Sciatic nerve (tissue), 2 donors: ENCODE measurements at places on chromosomes 7 and 10.

- no peak for DNase-seq
Measured at GRCh38 chr7:47638679-47639315, 56.9 kb upstream of the TNS3 start.

GRCh38 chr10:60722623-60723022 lies 55.7 kb upstream of the CDK1 start:
- no peak for DNase-seq

- DNase-seq, result no peak
Measured at GRCh38 chr7:17907014-17907413, 33.3 kb downstream of the SNX13 start.

- no peak for DNase-seq
Measured at GRCh38 chr7:71300086-71300485, 168.1 kb downstream of the GALNT17 start.

DNA sequence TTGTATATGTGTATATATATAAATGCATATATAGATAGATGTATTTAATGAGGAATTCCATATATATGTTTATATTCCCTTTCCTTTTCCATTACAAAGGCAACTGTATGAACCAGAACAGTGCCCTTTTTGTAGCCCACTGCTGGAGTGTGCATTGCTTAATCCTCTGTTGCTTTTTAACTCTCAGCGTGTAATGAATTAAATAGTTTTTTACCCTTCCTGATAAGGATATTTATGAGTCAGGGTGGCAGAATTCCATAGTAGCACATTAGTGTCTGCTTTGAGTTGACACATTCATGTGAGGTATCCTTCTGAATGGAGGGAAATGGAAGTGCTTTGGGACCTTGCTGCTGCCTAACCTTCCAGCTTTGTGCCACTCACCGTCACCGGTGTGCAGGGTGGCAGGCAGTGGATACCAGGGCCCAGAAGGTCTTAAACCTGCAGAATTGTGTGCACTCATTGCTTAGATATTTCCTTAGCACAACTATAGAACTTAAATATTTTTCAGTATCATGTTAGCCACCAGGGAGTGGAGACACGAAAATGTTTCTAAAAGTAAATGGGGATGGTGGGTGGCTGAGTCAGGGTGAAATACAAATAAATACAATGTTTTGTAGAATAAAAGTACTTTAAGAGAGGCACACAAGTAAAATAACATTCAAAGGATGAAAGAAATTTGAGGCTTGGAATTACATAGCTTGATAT lies 117.9 kb downstream of the SND1 start:
- DNase-seq, result no peak

- no peak for DNase-seq
Measured at GRCh38 chr7:112147793-112148361, 58.3 kb downstream of the DOCK4 start.

GRCh38 chr10:124647421-124648130 lies 96.6 kb downstream of the FAM53B start:
- DNase-seq, result no peak

- no peak for DNase-seq
Measured at GRCh38 chr7:14598978-14599377, 303.6 kb downstream of the DGKB start.

GRCh38 chr7:25391961-25392587 lies 163.8 kb upstream of the NPVF start:
- DNase-seq, result no peak

- no peak for DNase-seq
Measured at GRCh38 chr10:6351495-6351894, 148.8 kb downstream of the PFKFB3 start.

DNA sequence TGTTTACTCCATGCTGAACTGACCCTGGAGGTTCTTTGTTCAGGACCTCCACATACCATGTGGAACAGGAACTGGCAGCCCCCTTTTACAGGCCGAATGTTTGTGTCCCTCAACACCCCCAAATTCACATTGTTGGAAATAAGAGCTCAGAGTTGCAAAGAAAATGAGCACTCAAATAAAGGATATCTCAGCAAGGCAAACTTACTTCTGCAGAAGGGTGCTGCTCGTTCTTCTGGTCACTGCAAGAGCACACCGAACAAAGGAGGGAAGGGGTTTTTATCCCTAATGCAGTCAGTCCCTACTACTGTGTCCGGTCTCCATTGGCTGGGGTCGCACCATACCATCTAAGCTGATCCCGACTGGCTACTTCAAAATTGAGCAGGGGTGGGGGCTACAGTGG lies 68.1 kb downstream of the PYROXD2 start:
- DNase-seq, result no peak

DNA sequence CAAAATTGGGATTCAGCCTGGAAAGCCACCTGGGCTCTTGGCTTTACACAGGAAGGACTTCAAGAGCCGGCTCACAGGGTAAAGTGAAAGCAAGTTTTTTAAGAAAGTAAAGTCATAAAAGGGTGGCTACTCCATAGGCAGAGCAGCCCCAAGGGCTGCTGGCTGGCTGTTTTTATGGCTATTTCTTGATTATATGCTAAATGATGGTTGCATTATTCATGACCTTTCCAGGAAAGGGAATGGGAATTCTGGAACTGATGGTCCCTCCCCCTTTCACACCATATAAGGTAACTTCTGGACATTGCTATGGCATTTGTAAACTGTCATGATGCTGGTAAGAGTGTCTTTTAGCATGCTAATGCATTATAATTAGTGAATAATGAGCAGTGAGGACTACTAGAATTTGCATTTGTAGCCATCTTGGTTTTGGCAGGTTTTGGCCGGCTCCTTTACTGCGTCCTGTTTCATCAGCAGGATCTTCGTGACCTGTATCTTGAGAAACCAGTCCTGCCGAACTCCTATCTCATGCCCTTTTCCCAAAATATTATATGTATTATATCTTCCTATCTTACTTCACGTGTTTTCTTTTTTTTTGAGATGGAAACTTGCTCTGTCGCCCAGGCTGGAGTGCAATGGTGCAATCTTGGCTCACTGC lies 80.5 kb downstream of the HECW1 start:
- DNase-seq, result no peak

DNA sequence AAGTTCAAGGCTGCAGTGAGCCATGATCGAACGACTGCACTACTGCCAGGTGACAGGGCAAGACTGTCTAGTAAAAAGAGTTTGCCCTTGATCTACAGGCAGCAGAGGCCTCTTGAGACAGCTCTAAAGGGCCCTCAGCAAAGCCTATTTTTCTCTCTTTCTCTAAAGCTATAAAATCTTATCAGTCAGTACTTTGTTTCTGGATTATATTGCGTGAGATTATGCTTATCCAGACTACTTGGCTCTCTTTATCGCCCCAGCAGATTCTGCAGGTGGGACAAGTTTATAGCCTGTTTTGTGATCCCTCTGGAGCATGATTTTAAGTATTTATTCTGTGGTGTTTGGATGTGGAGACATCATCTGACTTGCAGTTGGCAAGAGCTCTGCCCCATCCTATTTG lies 2.7 kb downstream of the RPP38 start:
- no peak for DNase-seq

DNA sequence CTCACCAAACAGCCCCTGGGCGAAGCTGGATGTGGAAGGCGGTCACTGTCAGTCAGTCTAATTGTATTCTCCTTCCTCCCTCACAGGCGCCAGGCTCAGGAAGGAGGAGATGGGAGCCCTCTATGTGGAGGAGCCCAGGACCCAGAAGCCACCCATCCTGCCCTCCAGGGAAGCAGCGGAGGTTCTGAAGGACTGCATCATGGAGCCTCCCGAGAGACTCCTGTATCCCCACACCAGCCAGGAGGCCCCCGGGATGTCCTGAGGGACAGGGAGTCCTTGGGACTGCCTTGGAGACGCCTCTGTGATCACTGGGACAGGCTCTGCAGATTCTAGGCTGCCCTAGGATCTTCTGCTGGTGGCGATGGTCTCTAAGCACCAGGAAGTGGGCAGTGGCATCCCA lies 9.7 kb upstream of the ATP6V0E2 start:
- no peak for DNase-seq

DNA sequence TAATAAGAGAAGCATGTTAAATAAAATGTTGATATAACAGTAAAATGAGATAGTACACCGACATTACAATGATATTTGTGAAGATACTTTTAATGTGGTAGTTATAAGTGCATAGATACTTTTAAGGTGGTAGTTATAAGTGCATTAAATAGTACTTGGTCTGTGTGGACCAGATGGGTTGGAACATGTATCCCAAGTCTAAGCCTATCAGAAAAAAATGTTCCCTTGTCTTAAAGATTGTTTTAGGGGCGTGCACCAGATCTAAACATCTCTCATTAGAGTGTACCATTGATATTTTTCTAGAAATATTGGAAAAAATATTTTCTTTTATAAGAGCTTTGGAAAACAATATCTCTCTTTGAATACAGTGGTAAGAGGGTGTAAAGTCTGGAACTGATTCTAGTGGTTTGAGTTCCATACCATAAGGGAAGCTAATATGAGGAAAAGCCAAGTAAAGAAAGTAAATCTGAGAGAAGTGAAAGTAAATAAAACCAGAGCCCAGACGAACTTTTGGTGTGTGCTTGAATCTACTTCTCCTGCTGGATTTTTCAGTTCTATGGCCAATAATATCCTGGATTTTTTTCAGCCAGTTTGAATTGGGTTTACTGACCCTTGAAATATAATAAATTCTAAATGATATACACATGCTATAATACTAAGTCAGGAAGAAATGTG lies 175.3 kb downstream of the MBL2 start:
- DNase-seq, result no peak

GRCh38 chr7:140726281-140726680 lies 29.8 kb downstream of the NDUFB2 start:
- DNase-seq, result no peak

GRCh38 chr7:95668504-95669018 lies 72.2 kb upstream of the PDK4 start:
- DNase-seq, result no peak

- DNase-seq, result no peak
Measured at GRCh38 chr7:18815261-18815960, 302.0 kb downstream of the TWIST1 start.

DNA sequence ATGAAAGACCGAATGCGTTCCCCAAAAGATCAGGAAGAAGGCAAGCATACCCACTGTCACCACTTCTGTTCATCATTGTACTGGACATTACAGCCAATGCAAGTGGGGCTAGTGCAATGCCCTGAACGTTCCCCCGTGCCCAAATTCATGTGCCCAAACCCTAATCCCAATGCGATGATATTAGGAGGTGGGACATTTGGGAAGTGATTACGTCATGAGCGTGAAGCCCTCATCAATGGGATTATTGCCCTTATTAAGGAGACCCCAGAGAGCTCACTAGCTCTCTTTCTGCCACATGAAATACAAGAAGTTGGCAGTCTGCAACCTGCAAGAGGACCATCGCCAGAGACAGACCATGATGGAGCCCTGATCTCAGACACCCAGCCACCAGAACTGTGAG lies 511.4 kb upstream of the TPK1 start:
- no peak for DNase-seq

GRCh38 chr10:73876157-73876556 lies 1.8 kb upstream of the CAMK2G start:
- DNase-seq, result no peak

DNA sequence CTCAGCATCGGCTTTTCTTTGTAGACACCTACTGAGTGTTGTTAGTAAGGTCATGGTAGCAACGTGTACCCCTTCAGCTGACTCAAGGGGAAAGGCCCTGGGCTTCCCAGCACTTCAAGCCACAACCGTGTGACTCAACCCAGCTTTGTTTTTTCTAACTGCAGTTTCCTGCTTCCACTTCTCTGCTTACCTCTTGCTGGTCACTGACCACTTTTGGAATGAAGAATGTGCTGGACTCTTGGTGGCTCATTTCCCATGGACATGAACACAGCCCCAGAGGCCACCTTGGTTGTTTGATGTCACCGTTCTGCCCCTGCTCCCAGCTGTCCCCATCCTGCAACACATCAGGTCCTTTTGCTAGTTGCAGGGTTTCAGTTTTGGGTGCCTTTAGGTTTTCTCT lies 69.5 kb upstream of the ZNF438 start:
- no peak for DNase-seq
